ENCODE measurements at places on chromosomes 12 and 14. TPM values are rescaled to one million over a fixed set of nuclear protein-coding genes. Genes with fewer than 3 reads are reported as not detected.

DNA sequence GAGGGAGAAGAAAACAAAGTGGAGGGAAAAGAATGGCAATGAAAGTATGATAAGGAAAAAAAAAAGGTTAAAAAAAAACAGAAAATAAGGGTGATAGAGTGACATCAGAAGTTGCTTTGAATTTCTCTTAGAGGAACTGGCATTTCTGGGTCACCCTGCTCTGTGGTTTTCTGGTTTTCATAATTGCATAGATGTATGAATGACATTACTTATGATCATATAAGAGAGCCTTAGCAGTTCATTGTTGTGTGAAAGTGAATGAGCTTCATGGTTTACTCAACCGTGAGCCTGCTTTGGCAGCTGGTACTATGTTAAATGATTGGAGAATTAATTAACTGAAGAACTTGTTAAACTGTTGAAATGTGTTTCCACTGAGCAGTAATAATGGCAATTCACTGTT, 336.4 kb upstream of the FBXO33 start:
- no peaks in the 10 kb centered on the region for H3K27me3 ChIP-seq
- H3K27ac ChIP-seq, result no peak overlapping the region
- no peaks in the 10 kb centered on the region for H3K36me3 ChIP-seq
- DNase-seq, result no peak
- H3K4me1 ChIP-seq, result no peaks in the 10 kb centered on the region

- H3K4me3 ChIP-seq, result no peak overlapping the region
- H3K27me3 ChIP-seq, result no peaks in the 10 kb centered on the region
Observed at GRCh38 chr12:38998887-38999482, 93.6 kb upstream of the CPNE8 start.

The TEP1 gene
- total RNA-seq, result 53.6 TPM

DNA sequence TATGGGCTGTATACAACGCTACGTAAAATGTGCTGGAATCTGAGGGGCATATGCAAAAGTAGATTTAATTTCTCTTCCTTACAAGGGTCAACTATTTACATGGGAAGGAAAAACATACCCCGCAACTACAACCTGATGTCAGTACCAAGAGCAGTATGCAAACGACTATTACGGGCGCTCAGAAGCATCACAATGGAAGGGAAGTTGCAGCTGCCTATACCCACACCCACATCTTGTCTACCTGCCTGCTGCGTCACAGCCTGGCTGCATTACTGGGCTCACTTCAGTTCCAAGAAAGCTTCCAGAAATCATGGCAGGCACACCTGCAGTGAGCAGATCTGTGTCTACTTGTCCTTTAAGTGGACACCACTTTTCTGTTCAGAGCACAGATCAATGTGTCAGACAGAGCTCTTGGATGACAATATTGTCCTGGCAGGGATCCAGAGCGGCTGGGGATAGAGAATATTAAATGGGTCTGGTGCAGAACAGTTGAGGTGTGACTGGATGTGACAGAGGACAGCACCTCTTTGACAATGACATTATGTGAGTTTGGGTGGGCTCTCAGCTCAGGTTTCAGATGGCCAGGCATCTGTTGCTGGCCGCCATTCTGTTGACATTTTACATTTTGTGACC, 41.5 kb upstream of the GNG2 start:
- no peak overlapping the region for H3K27ac ChIP-seq
- DNase-seq, result no peak
- no peaks in the 10 kb centered on the region for H3K4me1 ChIP-seq

DNA sequence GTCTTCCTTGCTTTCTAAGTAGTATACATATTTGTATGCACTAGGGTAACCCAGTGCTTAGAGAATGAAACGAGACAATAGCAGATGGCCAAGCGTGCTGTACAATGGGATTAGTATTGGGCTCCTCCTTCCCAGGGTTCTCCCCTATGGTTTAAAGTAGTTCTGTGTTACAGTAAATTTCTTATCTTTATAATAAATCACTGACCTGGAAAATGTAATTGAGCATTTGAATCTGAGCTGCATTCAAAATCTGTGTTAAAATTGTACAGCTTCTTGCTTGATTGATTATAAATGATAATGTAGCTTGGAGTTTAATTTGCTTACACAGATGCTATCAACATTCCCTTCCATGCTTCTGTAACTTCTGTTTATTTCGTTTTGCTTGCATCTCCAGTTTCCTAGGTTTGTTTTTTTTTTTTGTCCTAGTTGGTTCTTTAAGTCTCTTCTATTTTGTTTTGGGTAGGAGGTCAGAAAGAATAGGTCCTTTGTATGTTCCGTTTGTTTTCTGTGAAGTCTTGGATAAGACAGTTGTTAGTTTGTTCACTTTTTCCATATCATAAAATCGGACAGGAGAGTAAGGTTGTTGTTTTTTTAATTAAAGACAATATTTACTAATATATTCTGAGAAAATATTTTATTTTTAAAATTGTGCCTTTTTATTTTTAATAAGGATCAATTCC, 171.2 kb downstream of the ERC1 start:
- no peaks in the 10 kb centered on the region for H3K27me3 ChIP-seq
- DNase-seq, result no peak
- no peaks in the 10 kb centered on the region for H3K36me3 ChIP-seq
- H3K4me1 ChIP-seq, result no peaks in the 10 kb centered on the region
- H3K4me3 ChIP-seq, result no peak overlapping the region
- H3K27ac ChIP-seq, result no peak overlapping the region

DNA sequence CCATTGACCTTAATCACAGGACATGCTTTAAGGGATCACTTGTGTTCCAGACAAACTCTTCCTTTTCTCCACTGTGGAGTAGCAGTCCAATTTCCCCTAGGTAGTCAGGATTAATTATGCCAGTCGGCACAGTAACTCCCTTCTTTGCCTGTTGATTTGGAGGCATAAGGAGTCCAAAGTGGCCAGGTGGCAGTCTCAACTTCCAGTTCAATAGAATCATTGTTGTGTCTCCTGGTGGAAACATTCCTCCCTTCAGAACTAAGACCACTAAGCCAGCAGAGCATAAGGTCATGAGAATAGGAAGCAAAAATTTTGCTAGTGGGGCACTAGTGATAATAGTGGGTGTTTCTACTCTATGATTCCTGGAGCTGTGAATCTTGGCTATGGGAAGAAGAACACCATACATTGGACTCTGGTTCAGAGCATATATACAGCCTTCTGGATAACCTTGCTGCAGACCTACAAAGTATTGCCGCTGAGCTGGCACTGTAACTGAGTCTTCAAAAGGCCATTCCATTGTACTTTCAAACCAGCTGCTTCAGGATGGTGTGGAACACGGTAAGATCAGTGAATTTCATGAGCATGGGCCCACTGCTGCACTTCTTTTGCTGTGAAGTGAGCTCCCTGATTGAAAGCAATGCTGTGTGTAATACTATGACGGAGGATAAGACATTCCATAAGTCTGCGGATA, 147.3 kb upstream of the MAX start:
- no peak overlapping the region for H3K27ac ChIP-seq
- H3K4me1 ChIP-seq, result peaks cover 7% of the 10 kb centered on the region
- H3K27me3 ChIP-seq, result no peaks in the 10 kb centered on the region

GRCh38 chr12:118359541-118359915, 13.2 kb downstream of the TAOK3 start:
- H3K27me3 ChIP-seq, result no peaks in the 10 kb centered on the region
- no peaks in the 10 kb centered on the region for H3K36me3 ChIP-seq
- H3K4me3 ChIP-seq, result peak overlapping the region; percentile 42
- no peak for DNase-seq
